D341Med (cell line): ENCODE measurements at places on chromosomes 13 and 19.

DNA sequence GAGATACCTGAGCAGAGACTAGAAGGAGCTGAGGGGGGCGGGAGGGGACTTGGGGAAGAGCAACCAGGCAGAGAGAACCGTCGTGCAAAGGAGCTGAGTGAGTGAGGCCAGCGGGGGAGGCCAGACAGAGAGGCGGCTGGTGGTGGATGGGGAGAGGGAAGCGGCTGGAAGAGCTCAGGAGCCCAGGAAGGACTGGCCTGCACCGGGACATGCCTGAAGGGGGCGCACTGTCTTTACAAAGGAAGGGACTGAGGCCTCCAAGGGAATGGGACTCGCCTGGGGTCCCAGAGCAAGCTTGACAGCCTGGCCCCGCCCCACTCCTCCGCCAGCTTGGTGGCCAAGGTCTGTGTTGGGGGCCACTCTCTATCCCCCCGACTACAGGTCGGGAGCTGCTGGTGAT lies 14.9 kb downstream of the ONECUT3 start:
- DNase-seq: no peak

DNA sequence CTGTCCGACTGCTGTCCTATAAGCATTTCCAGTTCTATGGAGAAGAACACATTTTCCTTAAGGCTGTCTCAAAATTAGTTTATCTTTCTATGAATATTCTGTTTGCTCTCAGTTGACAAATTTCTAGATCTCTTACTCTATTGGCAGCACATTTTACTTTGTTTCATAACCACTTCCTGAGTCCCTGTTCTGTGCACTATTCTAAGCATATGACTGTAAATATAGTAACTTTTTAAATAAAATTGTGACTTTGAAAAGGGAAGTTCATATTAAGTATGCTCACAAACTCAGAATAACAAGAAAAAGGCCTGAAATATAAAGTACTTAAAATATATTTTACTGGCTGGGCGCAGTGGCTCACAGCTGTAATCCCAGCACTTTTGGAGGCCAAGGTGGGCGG lies 56.5 kb upstream of the HTR2A start:
- no peak for DNase-seq

- DNase-seq: no peak
These were observed 95.0 kb downstream of the ZNF737 start for GRCh38 chr19:20470345-20471135.

- DNase-seq: no peak
These were observed 2.3 kb downstream of the SOX1 start for GRCh38 chr13:112069061-112069844.

DNA sequence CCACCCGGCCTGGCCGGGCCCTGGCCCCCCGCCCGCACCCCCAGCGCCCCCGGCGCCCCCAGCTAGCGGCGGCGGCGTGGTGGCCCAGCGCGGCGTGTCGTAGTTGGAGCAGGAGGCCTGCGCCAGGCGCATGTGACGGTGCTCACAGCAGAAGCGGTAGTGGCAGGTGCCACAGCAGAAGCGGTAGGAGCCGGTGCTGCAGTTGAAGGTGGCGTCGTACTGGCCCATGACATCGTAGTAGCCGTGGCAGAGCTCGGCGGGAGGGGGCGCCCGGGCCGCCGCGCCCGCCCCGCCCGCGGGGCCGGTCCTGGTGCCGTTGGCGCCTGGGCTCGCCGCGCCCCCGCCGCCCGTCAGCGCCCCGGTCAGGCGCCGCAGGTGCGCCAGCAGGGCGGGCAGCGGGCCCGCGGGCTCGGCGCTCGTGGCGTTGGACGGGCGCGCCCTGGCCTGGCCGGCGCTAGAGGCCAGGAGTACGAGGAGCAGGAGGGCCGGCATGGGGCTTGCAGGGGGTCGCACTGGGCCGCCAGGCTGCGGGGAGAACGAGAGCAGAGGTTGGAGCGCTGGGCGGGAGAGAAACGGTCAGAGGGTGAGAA lies 633 bp downstream of the SHISA7 start:
- peak; percentile 60 for DNase-seq

- DNase-seq: no peak
These were observed 40.7 kb upstream of the SERPINE3 start for GRCh38 chr13:51298812-51299211.

- no peak for DNase-seq
These were observed 904 bp upstream of the ARHGAP33 start for GRCh38 chr19:35774274-35775045.

DNA sequence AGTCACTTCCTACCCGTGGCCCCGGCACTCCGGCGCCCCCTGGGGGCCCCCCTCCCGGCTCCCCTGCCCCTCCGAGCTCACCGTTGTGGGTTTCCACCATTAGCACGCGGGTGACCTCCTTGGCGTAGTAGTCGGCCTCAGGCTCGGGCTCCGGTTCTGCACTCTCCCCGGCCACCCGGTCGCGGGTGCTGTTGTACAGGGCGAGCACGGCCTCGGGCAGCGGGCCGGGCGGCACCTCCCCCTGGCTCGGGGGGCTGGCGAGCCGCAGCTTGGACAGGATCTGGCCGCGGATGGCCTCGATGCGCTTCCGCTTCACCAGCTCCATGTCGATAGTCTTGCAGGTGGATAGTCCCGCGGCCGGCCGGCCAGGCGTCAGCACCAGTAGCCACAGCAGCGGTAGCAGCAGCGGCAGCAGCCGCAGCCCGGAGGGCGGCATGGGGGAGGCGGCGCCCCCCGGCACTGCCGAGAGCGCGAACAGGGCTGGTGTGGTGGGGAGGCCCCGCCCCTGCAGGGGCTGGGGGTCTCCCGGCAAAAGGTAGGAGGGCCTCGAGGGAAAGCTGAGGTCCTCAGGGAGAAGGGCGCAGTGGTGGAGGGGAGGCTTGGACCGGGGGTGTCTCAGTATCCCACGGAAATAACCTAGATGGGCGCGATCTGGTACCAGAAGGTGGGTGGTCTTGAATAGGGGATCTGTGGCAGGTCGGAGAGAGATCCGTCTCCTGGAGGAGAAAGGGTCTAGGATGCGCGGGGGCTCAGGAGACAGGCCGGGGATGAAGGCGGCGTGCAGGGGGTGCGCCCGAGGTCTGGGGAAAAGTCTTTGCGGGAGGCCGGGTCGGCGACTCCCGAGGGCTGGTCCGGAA lies 885 bp downstream of the TGFB1 start:
- peak; percentile 81 for DNase-seq

- no peak for DNase-seq
These were observed 50.3 kb upstream of the TUBGCP3 start for GRCh38 chr13:112638157-112638750.

GRCh38 chr13:57813651-57814050 lies 182.1 kb downstream of the PCDH17 start:
- peak; percentile 46 for DNase-seq

DNA sequence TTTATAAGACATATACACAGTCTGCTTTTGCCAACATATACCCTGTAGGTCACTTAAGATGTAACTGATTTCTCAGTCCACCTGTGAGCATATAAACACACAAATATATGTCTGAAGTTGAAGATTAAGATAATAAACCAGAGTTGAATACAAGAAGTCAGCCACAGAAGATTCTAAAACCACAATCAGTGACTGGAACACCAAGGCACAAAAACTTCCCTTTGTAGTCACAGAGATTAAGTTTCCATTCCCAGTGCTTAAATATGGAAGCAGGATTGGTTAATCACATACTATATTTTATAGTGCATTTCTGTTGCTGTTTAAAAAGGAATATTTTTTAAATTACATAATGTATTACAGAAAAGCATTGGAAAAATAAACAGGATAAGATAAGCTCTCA lies 39.9 kb downstream of the MTMR6 start:
- no peak for DNase-seq

- peak; percentile 53 for DNase-seq
These were observed 630 bp downstream of the NUCB1 start for GRCh38 chr19:48900477-48901406.

GRCh38 chr13:49935171-49936074 lies 717 bp downstream of the SPRYD7 start:
- DNase-seq: peak; percentile 63

GRCh38 chr19:57473646-57474045 lies 3.7 kb downstream of the ZNF772 start:
- DNase-seq: no peak

DNA sequence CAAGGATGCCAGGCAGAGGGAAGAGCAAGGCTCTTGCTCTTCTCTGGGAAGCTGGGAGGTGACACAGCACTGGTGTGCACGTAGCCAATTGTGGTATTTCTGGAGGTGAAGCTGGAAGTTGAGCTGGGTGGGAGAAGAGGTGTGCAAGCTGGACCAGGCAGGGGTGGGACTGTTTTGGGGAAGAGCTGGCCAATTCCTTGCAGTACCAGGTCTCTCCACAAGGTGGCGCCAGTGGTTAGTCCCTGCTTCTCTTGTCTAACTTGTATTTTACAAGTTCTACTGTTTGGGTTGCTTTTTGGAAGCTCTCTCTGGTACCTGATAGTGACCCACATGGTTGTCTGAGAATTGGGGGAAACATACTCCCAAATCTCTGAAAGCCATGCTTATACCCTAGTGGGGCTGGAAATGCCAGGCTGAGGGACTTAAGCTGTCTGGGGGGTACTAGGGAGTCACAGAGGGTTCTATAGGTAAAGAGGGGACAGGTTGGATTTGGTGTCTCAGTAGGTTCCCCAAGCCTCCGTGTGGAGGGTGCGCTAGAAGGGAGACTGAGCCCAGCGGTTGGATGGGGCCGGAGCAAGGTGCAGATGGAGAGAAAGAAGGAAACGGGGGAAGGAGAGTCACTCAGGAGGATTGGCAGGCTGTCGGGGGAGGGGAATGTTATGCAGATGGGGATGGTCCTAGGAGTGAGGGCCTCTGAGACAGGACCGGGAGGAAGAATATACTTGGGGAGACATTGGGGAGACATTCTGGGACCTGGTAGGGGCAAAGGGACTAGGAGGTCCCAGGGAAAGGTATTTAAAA lies 3.0 kb downstream of the HPN start:
- DNase-seq: peak; percentile 79

GRCh38 chr13:96632536-96633320 lies 361.5 kb downstream of the OXGR1 start:
- no peak for DNase-seq

GRCh38 chr19:5820785-5821184 lies 15.9 kb downstream of the NRTN start:
- no peak for DNase-seq

DNA sequence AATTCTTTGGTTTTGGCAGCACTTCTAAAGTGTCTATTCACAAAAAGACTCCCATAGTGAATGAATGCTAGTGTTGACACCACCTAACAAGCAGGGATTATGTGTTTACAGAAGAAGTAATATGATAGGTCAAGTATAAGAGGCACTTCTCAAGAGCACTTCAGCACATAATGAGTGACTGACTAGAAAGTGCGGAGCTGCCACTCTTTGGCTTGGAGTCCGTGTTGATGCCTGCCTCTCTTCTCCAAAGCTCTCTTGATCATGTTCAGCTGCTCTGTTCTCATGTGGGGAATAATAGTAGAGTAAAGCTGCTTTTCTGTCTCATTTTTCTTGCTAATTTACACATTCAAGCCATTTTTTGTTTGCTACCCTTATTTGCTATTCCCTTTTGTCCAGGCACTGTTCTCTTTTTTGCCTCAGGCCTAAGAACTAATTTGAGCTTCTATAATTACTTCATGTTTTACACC lies 22.7 kb upstream of the MAB21L1 start:
- no peak for DNase-seq

DNA sequence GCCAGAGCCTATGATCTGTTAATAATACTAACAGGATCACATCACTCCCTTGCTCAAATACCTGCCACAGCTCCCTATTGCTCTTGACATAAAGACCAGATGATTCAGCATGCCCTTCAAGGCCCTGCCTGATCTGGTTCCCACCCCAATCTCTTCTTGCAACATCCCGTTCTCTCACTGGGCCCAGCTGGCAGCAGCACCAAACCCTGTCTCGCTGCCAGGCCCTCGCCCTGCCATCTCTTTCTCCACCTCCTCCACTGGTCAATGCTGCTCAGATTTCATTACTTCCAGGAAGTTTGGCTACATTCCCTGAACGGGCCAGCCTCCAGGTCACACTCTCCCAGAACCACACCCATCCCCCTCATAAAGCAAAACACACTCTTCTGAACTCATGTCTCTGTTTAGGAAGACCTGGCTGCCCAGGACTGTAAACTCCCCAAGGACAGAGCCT lies 8.6 kb upstream of the BCAT2 start:
- no peak for DNase-seq

- no peak for DNase-seq
These were observed 58.0 kb downstream of the TNFRSF19 start for GRCh38 chr13:23628250-23628649.

DNA sequence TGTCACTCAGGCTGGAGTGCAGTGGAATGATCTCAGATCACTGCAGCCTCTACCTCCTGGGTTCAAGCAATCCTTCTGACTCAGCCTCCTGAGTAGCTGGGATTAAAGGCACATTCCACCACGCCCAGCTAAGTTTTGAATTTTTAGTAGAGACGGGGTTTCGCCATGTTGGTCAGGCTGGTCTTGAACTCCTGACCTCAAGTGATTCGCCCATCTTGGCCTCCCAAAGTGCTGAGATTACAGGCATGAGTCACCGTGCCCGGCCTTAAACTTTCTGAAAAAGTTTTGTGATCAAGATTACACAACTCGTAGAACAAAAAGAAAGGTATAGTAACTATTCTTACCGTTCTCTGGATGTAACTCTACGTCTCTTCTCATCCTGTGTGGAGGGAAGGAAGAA lies 21.2 kb downstream of the DNMT1 start:
- no peak for DNase-seq

DNA sequence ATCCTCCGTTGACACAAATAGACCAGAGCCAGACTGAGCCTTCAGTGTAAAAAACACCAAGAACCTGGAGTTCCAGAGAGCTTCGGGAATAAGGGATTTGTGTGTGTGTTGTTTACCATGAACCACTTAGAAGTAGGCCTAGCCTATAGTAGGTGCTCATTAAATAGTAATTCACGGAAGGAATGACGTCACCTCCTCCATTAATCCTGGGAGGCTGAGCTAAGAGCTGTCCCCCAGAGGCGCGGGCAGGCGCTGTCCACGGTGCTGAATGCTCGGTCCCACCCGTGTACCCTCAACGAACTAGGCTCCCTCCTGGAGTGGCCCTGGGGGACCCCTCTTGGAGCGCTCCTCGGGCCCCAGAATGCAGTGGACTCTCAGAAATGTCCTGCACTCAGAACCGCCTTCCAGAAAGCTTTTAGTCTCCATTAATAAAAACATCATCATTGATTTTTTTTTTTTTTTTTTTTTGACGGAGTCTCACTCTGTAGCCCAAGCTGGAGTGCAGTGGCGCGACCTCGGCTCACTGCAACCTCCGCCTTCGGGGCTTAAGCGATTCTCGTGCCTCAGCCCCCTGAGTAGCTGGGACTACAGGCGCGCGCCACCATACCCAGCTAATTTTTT lies 6.5 kb downstream of the UNC13A start:
- DNase-seq: no peak

DNA sequence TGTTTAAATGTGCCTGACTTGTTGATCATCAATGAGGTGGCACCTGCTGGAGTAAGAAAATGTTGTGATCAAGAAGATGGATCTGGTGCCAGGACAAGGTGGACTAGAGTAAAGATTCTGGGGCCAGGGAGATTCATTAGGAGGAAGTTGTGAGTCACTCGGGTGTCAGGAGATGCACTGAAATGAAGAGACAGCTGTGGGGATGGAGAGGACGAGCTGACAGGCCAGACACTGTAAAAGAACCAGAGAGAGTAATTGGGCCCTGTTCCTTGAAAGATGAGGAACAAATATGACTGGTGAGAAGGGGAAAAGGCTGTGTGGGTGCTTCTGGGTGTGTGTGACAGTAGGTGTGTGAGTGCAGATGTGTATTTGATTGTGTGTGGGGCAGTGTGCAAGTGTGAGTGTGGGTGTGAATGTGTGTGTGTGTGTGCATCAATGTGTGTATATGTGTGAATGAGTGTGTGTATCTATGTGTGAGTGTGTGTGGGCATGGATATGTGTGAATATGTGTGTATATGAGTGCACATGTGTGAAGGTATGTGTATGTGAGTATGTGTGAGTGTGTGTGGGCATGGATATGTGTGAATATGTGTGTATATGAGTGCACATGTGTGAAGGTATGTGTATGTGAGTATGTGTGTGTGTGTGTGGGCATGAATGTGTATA lies 260.5 kb downstream of the RFC3 start:
- no peak for DNase-seq
